ENCODE measurements at places on chromosomes 6 and 20.
A peak's percentile ranks its signal among the peaks of the same experiment; 100 is the strongest.

DNA sequence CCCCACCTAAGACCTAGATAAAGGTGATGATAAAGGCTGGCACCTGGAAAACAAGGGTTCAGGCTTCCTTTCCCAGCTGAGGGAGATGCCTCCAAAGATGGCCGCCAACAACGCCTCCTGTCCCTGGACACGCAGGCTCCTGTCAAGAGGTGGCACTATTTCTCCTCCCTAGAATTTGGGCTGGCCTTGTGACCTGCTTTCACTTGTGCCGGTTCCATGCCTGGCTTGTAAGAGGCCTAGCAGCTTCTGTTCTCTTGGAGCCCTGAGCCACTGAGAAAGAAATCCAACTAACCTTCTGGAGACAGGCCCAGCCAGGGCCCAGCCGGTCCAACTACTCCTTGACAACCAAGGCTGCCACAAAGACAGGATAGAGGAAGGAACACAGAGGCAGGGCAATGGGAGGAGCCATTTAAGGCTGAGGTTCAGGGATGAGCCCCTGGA lies 60.2 kb upstream of the RALY start:
- DNase-seq: no peak

DNA sequence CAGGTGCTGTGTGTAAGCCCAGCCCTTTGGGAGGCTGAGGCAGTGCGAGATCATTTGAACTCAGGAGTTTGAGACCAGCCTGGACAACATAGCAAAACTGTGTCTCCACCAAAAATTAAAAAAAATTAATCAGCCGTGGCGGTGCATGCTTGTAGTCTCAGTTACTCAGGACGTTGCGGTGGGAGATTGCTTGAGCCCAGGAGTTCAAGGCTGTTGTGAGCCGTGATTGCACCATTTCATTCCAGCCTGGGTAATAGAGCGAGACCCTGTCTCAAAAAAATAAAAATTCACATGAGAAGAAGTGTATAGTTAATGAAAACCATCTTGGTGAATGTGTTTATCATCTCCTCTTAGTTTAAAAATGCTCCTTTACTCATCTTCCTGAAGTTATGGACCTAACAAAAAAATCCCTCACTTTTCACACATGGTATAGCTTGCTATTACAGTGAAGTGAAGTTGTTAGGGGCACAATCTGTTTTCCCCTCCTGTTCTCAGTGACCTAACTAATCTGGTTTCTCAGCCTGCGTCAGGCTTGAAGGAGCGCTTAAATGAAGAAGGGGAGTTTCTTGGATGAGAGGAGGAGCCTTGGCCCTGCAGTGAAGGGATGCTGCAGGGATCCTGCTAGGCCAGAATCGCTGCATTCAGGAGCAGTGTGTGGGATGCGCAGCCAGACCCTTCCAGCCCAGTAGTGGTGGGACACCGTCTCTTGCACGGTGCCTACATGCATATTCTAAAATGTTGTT lies 45.3 kb downstream of the JARID2 start:
- no peak for DNase-seq

- no peak for DNase-seq
Observed at GRCh38 chr20:3313683-3314065, 74.7 kb upstream of the SLC4A11 start.

DNA sequence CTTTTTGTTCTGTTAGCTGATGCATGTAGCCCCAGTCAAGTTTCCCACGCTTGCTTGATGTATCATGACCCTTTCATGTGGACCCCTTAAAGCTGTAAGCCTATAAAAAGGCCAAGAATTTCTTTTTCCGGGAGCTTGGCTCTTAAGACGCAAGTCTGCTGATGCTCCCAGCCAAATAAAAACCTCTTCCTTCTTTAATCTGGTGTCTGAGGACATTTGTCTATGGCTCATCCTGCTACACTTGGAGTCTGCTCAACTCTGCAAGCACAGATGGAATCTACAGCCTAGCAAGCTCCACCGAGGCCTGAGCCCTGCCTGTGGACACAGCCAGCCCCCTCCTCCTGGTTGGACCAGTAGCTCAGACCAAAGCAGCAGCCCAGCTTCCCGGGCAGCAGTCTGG lies 3.4 kb downstream of the CST2 start:
- DNase-seq: no peak

DNA sequence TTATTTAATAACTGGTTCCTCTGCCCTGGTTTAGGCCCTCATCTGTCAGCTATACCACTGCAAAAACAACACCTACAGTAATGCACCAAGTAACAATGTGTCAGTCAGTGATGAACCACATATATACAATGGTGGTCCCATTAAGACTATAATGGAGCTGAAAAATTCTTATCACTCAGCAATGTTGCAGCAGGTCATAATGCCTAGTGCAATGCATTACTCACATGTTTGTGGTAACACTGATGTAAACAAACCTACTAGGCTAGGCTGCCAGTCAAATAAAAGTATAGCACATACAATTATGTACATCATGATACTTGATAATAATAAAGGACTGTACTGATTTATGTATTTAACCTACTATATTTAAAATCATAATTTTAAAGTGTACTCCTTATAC lies 31.3 kb downstream of the RARS2 start:
- DNase-seq: no peak

- DNase-seq: no peak
Observed at GRCh38 chr20:40757087-40757486, 68.1 kb upstream of the MAFB start.

- DNase-seq: no peak
Observed at GRCh38 chr6:7218406-7218988, 94.5 kb downstream of the SSR1 start.

DNA sequence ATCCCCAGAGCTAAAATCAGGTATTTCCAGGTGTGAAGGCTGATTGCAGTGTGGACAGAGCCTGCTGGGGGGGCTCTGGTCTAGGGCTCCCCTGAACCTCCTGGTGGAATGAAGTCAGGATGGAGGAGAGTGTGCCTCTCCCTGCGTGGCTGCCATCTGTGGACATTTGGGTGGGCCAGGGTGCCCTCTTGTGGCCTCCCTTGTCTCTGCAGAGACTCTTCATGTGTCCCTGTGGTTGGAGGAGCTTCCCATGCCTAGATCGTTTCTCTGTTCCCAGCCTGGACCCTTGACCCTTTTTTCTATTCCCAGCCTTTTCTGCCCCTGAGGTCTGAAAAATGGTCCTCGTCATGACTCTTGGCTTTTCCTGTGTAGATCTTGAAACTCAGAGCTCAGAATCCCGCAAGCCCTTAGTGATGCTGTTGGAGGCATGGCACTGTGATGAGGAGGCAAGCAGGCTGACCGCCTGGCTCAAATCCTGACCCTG lies 9.9 kb upstream of the PSMF1 start:
- peak; percentile 31 for DNase-seq

- no peak for DNase-seq
Observed at GRCh38 chr6:16267428-16268263, 29.3 kb downstream of the GMPR start.

DNA sequence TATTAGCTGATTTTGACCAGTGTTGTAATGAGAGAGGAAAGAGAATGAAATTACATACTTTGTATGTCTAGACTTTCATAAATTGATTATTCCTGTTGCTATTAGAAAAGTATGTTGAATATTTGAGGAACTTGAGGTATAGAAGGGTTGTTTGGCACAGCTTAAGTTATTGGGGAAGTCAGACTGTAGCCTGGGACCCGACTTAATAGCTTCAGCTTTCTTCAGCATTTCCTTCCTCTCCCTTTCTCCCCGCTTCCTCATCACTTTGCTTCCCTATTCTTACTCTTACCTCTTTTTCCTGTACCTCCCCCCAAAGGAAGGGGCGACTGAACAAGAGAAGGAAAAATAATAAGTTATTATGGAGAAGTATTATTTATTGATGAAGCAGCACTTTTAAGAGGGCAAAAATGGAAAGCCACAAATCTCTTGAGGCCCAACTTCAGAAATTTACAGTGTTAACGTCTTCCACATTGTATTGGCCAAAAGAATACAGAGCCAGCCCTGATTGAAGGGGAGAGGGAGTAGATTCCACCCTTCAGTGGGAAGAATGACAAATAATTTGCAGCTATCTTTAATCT lies 7.4 kb downstream of the SENP6 start:
- no peak for DNase-seq

DNA sequence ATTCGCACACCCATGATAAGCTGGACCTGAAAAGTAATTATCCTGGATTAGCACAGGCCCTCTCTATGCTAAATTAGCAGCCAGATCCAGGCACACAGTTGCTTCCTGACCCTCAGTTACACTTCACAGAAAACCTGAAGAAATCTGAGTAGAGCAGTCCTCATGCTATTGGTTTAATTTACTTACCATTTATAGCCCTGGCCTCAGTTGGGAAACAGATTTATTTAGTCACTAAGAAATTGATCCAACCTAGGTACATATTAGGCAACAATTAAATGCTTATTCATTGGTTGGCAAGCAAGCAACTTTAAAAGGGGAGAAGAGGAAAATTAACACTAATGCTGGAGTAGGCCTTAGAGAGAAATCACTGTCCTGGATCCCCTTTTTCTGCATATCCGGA lies 15.6 kb upstream of the EYA4 start:
- no peak for DNase-seq

DNA sequence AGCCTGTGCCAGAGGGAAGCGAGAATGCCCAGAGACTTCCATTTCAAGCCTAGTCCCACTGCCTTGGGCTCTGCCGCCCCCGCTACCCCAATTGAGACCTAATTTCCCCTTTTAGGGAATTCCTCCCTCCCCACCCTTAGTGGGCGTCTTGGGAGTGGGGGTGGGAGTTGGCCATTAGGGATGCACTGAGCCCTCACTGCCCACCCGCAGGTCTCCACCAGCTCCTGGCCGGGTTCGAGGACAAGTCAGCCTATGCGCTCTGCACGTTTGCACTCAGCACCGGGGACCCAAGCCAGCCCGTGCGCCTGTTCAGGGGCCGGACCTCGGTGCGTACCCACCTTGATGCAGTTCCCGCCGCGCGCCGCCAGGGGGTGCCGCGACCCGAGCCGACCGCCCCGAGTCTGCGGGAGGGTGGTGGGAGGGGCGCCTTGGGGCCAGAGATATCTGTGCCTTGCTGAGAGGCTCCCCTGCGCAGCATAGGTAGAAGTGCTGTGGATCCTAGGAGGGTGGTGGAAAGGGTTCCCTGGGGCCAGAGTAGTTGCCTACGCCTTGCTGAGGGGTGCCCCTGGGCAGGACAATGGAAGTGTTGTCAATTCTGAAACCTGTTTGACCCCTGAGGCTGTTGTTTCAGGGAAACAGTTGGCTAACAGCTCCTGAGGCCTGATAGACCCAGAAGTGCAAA lies 9.2 kb downstream of the ITPA start:
- DNase-seq: peak; percentile 47

DNA sequence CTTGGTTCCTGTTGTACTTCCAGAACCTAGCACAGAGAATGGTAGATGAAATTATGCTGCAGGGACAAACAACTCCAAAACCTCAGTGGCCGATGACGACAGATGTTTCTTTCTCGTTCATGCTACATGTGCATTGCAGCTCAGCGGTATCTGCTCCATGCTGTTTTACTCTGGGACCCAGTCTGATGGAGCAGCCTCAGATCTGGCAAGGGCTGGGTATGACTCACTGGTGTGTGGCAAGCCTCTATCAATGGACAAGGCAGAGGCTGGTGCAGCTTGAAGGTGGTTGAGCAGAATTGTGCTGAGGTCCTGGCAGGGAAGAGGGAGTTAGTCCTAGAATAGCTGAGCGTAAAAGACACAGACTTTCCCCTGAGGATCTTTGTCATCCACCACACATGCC lies 10.3 kb upstream of the BLCAP start:
- no peak for DNase-seq

DNA sequence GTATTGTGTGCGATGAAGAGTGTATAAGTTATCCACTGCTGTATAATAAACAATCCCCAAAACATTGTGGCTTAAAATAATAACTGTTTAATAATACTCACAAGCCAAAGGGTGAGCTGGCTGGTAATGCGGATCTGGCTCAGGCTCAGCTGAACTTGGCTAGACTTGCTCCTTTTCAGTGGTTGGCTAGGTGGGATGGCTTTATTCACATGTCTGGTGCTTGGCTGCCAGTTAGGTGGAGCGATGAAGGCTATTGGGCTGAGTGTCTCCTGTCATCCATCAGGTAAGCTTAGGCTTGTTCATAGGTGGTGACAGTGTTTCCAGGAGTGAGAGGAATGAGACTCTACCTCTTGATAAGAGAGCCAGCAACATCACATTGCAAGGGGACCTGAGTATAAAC lies 135.0 kb upstream of the ASCC3 start:
- no peak for DNase-seq

Measured in stimulated activated CD8-positive, alpha-beta memory T cell treated with anti-CD3 and anti-CD28 coated beads, Interleukin-2, amount 100 ng/mL, for 1 hour (primary cell).